ENCODE measurements at places on chromosomes 13 and 19.

DNA sequence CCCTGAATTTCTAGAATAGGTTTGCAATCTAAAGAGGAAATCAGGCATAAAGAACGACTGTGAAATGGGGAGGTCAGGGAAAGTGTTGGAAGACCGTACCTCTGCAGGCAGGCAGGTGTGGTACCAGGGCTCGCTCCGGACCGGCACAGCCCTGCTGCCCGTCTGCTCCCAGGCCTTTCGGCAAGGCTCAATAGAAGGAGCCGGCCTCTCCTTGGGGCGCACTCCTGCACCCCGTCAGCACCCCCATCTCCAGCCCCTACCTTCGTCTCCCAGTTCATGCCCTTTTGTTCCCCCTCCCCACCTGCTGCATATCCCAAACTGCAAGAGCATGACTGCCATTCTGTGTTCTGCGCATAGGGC is 139.8 kb upstream of the SOX1 start:
- DNase-seq, result no peak

GRCh38 chr19:48896191-48896720 is 2.3 kb downstream of the TULP2 start:
- no peak for DNase-seq

GRCh38 chr19:29329460-29330134 is 116.6 kb upstream of the UQCRFS1 start:
- no peak for DNase-seq

GRCh38 chr13:100517728-100518127 is 70.9 kb downstream of the GGACT start:
- DNase-seq, result no peak

DNA sequence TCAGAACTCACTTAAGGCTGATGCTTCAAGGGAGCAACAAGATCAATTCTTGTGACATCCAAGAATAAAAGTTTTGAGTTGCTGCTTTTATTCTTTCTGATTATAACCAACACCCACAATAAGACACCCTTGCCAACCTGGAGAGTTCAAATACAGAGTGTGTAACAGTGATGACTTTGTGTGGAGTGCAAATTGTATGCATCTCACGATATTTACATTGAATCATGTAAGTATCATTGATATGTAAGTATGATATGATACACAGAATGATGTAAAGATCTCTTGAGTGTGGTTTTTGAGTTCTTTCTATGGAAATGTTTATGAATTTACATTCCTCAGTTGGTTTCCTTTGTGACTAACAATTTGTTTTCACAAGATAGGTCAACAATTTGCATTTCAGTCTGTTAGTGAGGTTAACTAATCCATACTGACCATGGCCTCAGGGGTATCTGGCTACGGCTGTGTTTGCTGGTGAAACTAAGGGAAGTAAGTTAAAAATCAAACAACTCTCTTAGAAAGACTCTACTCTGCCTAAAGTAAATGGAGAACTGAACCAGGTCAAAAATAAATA is 12.4 kb downstream of the LHFPL6 start:
- DNase-seq, result no peak

DNA sequence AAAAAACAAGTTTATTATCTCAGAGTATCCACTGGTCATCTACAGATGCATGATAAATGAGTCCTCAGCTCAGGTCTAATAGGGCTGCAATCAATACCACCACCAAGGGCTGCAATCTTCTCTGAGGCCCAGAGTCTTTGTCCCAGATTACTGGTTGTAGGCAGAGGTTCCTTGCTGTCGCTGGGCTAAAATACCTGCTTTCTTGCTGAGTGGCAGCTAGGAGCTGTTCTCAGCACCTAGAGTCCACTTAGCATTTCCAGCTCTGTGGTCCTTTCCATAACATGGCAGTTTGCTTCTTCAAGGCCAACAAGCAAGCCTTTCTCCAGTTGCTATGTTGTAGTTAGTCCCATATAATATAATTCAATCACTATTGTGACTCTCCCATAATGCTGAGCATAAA is 351.3 kb downstream of the SLITRK1 start:
- no peak for DNase-seq

- DNase-seq, result no peak
Measured at GRCh38 chr19:10144361-10144760, 24.7 kb upstream of the EIF3G start.

DNA sequence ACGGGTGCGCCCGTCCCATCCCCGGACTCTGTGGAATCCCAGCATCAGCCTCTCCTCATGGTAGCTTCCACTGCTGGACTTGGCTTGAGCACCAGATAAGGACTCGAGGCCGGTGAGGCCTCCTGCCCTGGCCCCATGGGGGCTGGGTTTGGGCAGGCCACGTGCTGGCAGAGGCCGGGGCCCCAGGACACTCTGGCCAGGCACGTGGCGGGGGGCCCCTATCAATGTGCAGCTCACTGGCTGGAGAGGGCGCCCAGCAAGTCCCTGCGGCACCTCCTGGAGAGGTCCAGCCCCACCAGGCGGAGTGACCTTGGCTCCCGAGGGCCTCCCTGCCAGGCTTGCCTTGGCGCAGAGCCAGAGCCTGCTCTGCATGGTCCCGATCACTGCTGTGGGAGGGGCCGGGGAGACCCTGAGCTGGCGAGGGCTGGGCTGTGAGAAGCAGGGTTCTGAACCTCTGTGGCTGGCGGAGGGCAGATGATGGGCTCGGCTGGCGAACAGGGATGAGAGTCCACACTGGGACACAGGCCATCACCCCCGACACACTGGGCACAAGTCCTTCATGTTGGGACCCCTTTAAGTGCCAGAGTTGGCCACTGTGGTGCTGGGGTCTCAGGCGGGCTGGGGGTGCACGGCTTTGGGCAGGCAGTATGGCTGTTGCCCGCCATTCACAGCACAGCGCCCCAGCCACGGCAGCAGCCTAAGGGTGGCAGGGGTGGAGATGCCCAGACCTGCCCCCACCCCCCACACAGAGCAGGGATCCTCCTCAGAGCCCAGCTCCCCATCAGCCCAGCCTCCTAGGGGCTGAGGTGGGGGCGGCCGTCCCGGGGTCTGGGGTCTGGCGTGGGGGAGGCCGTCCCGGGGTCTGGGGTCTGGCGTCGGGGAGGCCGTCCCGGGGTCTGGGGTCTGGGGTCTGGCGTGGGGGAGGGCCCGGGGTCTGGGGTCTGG is 19.1 kb downstream of the CEBPG start:
- DNase-seq, result no peak

DNA sequence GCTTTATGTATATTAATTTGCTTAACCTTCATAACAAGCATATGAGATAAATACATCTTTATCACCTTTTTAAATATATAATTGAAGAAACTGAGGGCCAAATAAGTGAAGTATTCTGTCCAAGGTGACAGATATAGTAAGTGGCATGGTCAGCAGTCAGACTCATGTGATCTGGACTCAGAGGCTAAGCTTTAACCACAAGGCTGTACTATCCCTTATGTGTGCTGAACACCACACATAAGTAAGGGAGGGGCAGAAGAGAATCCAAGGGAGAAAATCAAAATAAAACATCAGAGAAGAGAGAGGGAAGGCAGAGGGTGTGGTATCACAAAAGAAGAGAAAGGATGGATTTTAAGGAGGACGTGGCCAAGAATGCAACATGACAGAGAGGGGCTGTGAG is 348.4 kb downstream of the EFNB2 start:
- DNase-seq, result no peak

DNA sequence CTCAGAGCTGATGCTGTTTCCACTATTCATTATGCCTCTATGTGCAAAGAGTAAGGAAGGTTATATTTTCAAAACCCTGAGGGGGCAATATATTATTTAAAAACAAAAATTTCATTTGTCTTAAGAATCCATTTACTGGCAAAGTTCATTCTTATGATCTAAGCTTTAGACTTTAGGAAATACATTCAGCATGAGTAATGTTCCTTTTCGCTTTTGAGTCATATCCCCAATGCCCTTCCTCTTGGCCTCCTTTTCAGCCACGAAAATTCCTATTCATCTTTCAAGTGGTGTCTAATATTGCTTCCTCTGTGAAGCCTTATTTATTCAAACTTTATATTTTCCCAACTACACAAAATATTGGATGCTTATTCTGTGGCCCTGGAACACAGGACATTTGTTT is 1317.0 kb downstream of the PCDH9 start:
- no peak for DNase-seq
